Stimulated activated CD8-positive, alpha-beta memory T cell treated with anti-CD3 and anti-CD28 coated beads, Interleukin-7, amount 100 ng/mL, for 48 hours (primary cell): ENCODE measurements at places on chromosomes 7 and 10.

- DNase-seq, result no peak
Measured at GRCh38 chr7:131166066-131166465, 161.6 kb upstream of the MKLN1 start.

GRCh38 chr7:145718129-145718528, 398.5 kb upstream of the CNTNAP2 start:
- no peak for DNase-seq

DNA sequence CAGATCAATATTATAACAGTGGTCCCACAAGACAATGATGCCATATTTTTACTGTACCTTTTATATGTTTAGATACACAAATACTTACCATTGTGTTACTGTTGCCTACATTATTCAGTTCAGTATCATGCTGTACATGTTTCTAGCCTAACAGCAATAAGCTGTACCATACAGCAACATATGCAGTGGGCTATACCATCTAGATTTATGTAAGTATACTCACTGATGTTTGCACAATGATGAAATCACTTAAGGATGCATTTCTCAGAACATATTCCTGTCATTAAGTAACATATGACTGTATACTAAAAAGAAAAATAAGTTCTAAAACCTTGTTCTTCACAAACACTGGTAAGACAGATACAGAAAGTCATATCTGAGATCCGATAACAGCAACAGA, 468.6 kb upstream of the SEMA3A start:
- DNase-seq, result no peak

- no peak for DNase-seq
Measured at GRCh38 chr10:11626071-11626470, 14.6 kb upstream of the USP6NL start.

DNA sequence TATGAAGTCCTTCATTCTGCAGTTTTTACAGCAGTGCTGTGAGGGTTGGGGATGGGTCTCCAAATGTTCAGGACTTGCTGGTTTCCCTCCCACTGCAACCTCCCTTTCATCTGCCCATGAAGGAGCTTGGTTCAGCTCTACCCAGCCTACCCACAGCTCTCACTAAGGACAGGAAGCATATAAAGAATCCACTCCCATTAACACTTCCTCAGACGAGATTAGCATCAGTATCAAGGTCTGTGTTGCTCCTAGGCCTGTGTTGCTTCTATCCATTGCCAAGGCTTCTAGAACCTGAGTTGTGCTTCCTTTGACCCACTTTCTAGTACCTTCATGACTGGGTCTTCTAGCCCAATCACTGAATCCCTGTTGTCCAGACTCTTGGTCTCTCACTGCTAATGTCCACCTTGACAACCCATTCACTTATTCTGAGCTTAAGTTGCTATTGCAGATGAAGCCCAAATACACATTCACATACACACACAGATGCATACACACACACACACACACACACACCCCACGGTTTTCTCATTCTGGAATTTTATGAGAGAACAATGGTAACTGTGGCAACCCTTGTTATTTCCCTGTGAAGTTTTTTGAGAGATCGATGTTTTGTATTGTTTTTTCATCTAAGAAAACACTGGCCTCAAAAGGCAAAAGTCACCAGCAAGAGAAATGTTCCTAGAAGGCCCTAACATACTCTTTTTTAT, 248.1 kb downstream of the MTERF1 start:
- no peak for DNase-seq

GRCh38 chr10:124004663-124005004, 88.8 kb downstream of the CHST15 start:
- no peak for DNase-seq

- no peak for DNase-seq
Measured at GRCh38 chr7:119010635-119011034, 786.1 kb downstream of the ANKRD7 start.

- DNase-seq, result peak; percentile 0
Measured at GRCh38 chr10:89837165-89838043, 136.0 kb downstream of the KIF20B start.

- DNase-seq, result no peak
Measured at GRCh38 chr10:77348751-77349150, 288.9 kb downstream of the KCNMA1 start.

GRCh38 chr10:13904064-13904463, 317.3 kb downstream of the PRPF18 start:
- no peak for DNase-seq

- DNase-seq, result no peak
Measured at GRCh38 chr10:73218431-73219191, 28.4 kb downstream of the DNAJC9 start.

DNA sequence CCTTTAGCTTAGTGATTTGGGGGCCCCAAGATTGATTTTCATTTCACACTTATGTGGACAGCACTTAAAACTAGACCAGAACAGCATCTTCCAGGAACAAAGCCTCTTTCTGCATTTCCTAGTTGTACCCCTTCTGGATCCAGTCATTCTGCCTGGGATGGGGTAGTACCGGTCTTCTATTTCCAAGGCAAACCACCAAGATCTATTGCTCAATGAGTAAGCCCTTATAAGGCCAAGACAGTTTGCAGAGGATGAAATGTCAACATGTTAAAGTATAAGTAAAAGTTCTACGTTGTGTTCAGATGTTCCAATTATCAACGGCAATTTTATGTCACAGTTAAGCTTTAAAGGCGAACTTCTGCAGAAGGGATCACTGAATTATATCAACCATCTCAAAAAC, 106.9 kb upstream of the ZNF746 start:
- DNase-seq, result no peak

DNA sequence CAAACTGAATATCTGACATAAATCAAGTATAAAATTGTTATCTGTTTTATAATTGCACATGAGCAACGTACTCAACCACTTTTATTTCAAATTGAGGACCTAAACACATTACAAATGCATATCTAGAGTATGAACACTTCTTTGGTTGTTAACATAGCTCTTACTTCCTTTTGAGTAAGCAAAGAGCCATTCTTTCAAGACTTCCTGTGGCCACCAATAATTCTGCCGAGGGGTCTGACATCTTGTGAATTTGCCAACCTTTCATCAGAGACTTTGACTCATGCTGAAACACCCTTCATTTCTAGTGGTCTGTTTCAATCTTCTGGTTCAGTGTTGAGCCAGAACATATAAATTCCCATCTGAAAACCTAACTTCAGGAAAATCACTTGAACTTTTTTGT, 59.4 kb downstream of the CDK14 start:
- DNase-seq, result no peak
